ENCODE measurements at places on chromosomes 12 and 14.

DNA sequence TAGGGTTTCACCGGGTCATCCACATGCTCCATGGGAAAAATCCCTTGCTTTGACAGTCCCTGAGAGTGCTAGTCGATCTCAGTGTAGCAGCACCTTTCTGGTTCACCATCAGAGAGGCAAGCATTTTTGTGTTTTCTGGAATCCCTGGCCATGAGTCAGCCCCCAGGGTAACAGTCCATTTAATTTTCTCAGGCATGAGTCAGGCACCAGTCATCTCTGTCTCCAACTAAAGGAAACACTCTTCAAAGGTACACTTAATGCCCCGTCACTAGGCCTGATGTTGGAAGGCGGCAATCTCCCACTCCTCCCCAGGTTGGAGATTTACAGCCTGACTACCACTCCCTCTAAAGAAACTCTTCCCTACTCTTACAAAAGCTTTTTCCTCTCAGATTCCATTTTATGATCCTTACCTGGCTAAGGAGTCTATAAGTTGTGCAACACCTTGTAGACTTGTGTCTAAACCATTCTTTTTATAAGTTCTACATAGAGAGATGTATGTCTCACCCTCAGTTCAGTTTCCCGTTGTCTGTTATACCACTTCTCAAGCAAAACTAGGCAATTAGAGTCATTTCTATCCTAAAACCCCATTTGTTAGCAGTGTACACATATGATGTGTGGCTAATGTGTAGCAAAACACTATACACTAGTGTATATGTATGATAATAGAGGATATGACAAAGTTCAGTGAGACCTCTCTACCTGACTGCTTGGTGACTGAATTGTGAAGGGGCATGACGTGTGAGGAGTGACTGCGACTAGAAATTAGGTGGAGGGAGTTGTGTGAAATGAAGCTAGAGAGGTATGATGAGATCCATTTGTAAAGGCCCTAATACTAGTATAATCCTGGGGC lies 24.6 kb downstream of the TMEM19 start:
- DNase-seq: peak; percentile 90

DNA sequence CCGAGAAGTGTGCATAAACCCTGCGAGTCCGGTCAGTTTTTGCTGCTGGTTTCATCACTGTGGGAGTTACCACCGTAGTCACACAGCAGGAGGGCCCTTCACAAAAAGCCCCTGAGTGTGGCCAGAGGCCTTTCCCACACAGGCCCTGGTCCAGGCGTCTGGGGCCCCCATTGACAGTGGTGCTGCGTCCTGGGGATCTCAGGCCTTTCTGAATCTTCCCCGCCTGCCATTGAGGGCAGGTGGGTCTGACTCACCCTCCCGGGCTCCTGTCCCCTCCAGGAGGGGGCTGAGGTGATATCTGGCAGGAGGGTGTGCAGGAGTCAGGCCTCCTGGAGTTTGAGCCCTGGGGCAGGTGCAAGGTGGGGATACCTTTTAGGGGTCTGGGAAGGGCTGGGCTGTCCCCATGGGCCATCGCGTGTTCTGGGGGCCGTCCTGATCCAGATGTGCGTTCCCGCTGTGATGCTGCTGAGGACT lies 358.5 kb downstream of the TMEM121 start:
- DNase-seq: no peak

- DNase-seq: no peak
Measured at GRCh38 chr12:4036671-4037271, 163.6 kb upstream of the PARP11 start.

DNA sequence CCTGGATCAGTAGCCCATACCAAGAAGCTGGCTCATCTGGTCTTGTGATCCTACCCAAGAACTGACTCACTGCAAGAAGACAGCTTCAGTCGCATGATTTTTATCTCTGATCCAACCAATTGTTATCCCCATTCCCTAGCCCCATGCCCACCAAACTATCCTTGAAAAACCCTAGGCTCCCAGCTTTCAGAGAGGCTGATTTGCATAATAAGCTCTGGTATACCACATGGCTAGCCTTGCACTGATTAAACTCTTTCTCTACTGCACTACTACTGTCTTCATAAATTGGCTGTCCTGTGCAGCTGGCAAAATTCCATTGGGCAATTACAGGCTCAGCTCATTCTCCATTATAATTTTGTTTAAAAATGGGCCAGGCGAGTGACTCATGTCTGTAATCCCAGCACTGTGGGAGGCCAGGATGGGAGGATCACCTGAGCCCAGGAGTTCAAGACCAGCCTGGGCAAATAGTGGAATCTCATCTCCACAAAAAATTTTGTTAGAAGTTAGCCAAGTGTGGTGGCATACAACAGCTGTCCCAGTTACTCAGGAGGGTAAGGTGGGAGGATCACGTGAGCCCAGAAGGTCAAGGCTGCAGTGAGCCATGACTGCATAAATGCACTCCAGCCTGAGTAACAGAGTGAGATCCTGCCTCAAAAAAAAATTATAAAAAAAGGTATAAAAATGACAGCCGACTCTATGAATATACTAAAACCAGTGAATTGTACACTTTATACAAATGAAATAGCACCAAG lies 76.7 kb upstream of the EIF5 start:
- DNase-seq: no peak

- DNase-seq: no peak
Measured at GRCh38 chr12:46483572-46484395, 111.2 kb upstream of the SLC38A2 start.

GRCh38 chr12:7327918-7328317 lies 24.0 kb downstream of the ACSM4 start:
- no peak for DNase-seq

- DNase-seq: no peak
Measured at GRCh38 chr14:37170237-37170636, 2.2 kb downstream of the SLC25A21 start.

- DNase-seq: no peak
Measured at GRCh38 chr12:96585977-96586376, 96.6 kb downstream of the CFAP54 start.

GRCh38 chr14:51308866-51309265 lies 68.8 kb downstream of the TMX1 start:
- DNase-seq: no peak

DNA sequence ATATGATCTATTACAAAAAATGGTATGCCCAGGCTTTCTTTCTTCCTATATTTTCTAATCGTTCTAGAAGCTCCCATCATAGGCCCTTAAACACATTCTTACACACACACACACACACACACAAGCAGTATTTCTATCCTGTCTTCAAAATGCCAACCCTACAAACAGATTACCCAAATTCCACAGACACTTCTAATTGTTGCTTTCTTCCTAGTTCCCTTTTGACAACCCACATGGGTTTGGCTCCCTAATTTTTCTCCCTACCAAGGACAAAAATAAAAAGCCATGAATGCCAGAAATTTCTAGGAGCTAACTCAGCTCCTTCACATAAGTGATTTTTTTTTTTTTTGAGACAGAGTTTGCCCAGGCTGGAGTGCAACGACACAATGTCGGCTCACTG lies 60.3 kb upstream of the NTF3 start:
- DNase-seq: no peak

- no peak for DNase-seq
Measured at GRCh38 chr12:70040141-70040540, 203.1 kb upstream of the CNOT2 start.

DNA sequence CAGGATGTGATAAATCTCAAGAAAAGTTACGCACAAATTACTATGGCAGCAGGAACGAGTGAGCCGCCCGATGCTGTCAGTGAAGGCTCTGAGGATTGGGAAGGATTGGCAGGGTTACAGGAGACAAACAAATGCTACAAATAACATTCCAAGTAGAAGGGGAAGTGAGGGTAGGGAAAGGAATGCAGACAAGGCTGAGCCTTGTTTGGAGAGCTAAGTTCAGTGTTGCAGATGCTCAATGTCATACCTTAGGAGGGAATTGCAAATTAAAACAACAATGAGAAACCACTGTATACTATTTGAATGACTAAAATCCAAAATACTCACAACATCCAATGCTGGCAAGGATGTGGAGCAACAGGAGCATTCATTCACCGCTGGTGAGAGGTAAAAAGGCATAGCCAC lies 1.3 kb downstream of the CLEC9A start:
- DNase-seq: peak; percentile 58

DNA sequence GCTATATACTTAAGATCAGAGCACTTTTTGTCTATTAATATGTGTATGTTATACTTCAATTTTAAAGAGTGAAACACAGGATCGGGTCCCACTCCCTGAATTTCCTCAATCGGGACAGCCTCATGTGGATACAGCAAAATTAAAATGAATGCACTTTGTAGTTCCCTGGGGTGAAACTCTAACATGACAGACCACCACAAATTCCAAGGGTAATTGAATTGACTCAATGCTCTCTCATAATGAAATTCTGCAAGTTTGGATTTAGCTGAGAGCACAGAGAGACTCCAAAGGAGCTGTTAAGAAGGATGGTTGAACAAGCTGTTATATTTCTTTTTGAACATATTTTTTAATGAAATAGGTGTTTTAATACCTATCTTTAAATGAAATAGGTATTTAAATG lies 413.6 kb downstream of the GXYLT1 start:
- no peak for DNase-seq

Data from HS-27A (cell line).